ENCODE measurements at places on chromosomes 1 and 21.

- peak; percentile 98 for DNase-seq
Measured at GRCh38 chr1:42941640-42942330, 16.9 kb downstream of the SLC2A1 start.

DNA sequence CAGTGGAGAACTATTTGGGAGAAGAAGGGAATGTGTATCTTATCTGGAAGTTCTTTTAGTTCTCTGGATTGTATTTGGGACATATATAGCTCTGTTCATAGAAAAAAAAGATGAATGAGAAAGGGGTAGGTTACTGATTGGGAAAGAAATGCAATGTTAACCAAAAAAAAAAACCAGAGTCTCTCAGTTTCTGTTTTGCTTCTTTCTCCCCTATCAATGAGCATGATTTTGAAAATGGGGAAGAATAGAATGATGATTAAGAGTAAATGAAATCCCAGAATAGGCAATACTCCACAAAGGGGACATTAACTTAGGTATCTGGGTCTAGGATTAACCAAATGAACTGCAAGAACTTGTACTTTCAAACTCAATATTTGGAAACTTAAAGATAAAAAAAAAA, 92.9 kb downstream of the RHOU start:
- DNase-seq = no peak

DNA sequence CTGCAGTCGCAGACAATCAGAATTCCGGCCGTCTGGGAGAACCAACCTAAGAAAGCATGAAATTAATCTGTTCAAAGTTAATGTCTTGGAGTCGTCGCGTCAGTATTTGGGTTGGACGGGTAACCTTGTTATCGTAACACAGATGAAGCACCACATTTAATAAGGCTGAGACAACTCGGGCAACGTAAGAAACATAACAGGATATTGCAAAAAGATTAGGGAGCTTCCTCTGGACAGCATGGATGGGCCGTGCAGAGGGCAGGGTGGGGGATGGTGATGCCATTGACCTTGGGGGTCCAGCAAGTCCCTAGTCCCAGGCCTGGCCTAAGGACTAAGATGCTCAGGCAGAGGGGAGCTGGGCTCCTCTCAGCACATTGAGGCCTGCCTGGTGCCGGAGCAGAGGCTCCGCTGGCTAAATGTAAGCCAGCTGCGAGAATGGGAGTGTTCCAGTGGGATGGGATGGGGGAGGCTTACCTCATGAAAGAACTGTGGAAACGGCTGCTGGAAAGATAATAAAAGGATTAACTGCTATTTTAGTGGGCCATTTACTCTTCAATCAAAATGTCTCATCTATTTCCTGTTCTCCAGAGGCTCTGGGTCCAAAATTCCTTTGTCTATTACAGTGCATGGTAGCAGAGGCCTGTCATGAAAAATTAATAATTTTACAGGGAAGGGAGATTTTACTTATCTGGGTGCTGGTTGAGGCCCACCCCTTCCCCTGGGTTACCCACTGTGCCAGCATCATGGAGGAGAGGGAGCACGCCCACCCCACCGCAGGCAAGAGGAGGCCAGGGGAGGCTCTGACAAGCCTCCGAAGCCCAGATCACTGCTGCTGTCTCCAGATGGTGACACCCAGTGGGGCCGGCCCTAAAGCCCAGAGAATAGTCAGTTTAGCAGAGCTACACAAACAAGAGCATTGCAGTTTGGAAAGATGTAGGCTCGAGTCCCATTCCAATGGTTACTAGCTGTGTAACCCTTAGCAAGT, 131.6 kb downstream of the DMRTB1 start:
- DNase-seq = peak; percentile 57

DNA sequence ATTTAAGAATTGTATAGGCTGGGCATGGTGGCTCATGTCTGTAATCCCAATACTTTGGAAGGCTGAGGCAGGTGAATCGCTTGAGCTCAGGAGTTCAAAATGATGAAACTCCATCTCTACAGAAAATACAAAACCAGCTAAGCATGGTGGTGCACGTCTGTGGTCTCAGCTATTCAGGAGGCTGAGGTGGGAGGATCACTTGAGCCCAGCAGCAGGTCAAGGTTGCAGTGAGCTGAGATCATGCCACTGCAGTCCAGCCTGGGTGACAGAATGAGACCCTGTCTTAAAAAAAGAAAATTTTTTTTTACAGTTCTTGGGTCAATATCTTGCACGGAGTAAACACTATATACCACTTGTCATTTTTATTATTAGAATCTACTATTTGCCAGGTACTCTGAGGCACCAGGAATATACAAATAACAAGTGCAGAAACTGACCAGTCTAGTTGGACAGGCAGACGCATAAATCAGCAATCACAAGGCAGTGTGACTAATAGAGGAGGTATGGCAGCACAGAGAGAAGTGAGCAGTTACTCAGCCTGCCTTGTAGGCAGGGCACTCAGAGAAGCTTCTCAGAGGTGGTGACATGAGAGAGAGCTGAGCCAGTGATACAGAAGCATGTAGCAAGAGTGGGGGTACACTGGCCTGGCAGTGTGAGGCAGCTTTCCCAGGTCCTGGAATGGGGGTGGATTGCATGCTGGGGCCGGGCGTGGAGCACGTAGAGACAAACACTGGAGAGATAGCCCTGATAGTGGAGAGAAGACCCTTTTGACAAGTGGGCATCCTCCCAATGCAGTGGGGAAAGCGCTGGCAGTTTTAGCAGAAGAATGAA, 8.0 kb downstream of the PHLDA3 start:
- peak; percentile 98 for DNase-seq

DNA sequence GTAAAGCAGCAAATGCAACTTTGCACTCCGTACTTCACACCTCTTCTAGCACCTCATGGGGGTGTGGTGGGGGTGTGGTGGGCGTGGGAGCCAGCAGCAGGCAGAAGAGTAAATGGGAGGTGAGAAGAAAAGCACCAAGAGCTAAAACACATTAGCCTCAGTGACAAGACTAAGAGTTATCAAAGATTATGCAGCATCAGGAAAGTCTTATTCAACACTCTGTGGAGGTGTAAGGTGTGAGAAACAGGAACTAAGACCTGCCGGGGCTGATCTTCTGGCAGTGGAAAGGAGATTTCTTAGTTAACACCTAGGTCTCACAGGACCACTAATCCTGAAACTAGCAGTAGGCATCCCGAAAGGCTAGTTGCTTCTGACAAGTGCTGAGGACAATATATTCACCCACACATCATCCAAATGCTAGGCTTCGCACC, 9.9 kb downstream of the TGFBR3 start:
- no peak for DNase-seq

GRCh38 chr1:176531036-176531435, 68.1 kb downstream of the PAPPA2 start:
- DNase-seq = no peak

- DNase-seq = no peak
Measured at GRCh38 chr1:29801561-29801973, 565.2 kb downstream of the PTPRU start.

DNA sequence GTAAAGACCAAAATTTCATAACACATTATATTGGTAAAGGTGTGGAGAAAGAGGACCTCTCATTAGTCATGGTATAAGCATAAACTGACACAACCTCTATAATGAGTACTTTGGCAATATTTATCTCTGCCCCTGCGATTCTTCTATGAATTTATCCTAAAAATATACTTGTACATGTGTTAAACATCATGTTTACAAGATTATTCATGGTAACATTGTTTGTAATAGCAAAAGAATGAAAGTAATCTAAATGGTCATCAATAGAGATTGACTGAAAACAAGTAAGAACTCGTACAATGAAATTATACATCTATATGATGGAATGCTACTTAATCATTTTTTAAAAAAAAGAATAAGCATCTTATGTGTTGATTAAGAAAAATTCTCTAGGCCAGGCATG, 96.4 kb downstream of the KIAA0319L start:
- no peak for DNase-seq

GRCh38 chr1:25145775-25146393, 86.4 kb downstream of the SYF2 start:
- DNase-seq = no peak

DNA sequence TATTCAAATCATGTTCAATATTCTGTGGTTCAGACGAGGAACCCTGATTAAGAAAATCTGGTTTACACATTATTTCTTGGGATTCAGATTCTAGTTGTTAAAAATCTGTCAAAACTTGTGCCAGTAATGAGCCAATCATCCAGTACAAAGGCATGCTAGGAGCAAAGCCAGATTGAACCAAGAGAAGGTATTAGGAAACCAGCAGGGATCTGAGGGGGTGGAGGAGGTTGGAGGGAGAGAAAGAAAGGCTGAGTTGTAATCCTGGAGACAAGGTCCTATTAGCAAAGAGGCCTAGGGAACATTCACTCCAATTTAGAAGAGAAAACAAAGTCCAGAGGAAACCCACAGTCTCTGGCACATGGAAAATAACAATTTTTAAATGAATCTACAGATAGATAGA, 352.9 kb downstream of the LTN1 start:
- DNase-seq = peak; percentile 30

- DNase-seq = peak; percentile 44
Measured at GRCh38 chr1:18816808-18817207, 42.7 kb downstream of the TAS1R2 start.

GRCh38 chr1:116504308-116505156, 66.3 kb downstream of the CD58 start:
- DNase-seq = peak; percentile 88

DNA sequence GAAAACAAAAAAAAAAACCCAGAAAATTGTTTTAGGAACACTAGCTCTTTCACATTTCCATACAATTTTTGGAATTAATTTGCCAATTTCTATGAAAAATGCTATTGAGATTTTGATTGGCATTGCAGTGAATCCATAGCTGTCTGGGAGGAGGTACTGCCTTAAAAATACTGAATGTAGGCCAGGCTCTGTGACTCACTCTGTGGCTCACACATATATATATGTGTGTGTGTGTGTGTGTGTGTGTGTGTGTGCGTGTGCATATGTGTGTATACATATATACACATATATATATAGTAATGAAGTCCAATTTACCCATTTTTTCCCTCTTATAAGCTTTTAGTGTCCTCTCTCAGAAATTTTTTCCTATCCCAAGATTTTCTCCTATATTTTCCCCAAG, 214.2 kb upstream of the DMRTA2 start:
- no peak for DNase-seq

DNA sequence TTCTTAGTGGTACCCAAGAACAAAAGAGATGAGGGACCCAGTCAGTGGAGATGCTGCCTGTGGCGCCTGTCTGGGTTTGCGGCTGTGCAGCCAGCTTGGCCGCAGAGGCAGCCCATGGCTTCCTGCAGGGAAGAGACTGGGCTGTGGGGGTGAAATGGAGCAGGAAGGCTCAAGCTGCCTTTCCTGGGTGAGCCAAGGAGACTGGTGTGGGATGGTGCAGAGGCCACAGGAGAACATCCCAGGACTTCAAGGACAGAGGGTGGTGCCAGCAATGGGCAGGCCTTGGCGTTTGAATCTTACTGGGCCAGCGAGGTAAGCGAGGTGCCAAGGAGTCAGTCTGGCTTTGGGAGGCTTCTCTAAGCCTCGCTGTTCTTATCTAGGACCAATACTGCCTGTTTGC, 26.4 kb downstream of the KCNA10 start:
- DNase-seq = no peak

DNA sequence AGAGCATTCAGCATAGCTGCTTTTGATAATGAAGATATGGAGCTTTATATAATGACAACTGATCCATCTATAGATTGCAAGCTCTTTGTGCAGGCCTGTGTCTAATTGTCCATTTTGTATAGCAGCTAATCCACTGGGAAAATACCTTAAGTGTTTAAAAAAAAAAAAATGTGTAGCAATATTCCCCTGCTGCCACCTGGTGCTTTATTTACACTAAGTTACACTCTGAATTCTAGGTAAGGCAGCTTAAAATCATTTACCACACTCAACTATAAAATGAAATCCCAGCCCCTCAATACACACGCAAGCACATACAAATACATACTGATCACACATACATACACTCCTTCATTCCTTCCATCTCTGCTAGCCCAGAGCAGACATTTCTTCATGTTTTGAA, 49.1 kb upstream of the BCL9 start:
- no peak for DNase-seq

DNA sequence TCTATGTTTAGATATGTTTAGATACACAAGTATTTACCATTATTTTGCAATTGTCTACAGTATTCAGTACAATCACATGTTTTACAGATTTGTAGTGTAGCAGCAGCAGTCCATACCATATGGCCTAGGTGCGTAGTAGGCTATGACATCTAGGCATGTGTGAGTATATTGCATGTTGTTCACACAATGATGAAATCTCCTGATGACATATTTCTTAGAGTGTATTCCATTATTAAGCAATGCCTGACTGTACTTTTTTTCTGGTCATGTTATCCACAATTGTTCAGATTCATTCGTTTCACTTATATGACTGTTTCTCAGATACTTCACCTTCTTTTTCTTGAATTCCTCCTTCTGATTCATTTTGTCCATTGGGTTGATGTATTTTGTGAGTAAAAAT, 9.9 kb upstream of the BACE2 start:
- no peak for DNase-seq

- DNase-seq = no peak
Measured at GRCh38 chr1:3590951-3591865, 20.1 kb downstream of the MEGF6 start.

DNA sequence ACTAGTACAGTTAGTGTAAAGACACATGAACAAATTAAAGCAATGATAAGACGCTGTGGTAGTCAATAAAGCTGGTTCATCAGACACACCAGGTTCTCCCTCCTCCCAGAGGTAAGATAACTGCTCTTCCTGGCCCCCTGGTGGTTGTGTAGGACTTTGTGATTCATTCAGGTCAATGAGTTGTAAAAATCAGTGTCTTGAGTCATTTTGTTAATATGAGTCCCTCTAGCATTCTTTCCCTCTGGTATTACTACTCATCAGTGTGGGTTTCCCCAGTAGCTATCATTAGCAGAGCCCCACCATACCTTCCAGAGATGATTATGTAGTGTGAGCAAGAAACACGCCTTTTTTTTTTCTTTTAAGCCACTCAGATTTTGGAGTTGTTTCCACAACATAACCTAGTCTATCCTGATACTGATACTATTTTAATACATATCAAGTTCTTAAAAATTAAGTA, 3.6 kb upstream of the SETDB1 start:
- DNase-seq = peak; percentile 90

DNA sequence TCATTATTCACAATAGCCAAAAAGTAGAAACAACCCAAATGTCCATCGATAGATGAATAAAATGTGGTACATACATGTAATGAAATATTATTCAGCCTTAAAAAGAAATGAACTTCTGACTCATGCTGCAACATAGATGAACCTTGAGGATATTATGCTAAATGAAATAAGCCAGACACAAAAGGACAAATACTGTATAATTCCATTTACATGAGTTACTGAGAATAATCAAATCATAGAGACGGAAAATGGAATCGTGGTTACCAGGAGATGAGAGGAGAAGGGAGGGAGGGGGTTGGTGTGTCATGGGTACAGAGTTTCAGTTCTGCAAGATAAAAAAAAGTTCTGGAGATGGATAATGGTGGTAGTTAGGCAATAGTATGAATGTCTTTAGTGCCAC, 184.1 kb downstream of the PSMG1 start:
- peak; percentile 37 for DNase-seq

GRCh38 chr1:85313888-85314696, 37.7 kb upstream of the BCL10 start:
- DNase-seq = peak; percentile 98

- no peak for DNase-seq
Measured at GRCh38 chr1:229869687-229870086, 197.4 kb upstream of the GALNT2 start.

All from EH (cell line).